ENCODE measurements at places on chromosomes 2 and 18. TPM values are rescaled to one million over a fixed set of nuclear protein-coding genes. Genes with fewer than 3 reads are reported as not detected.

Gene INPP5D
- total RNA-seq = 122 TPM

Gene SLC11A1
- 126 TPM for total RNA-seq

Gene POTEI
- under 0.01 TPM for total RNA-seq

Gene PROC
- total RNA-seq = 0.84 TPM

Gene CFAP210
- 0.10 TPM for total RNA-seq
